ENCODE measurements at places on chromosomes 3 and 15.

GRCh38 chr3:44612678-44613077 lies 12.2 kb upstream of the ZNF197 start:
- no peak for DNase-seq

DNA sequence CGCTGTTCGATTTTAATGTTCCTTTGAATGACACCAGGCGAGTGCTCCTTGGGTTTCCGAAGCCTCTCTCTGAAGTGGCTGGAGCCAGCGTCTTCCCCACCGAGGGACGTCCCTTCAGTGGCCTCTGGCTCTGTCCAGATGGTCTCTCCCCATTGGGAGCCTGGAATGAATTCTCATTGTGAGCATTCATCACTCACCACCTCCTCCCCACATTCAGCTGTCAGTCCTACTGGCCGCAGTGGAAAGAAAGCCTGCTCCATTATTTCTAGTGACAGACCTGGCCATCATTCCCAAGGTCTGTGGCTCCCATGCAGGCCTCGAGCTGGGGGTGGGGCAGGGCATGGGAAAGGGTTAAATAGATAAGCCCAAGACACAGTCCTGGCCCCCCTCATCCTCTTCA lies 35.2 kb downstream of the ZNF710 start:
- no peak for DNase-seq

GRCh38 chr3:101066711-101067129 lies 73.5 kb upstream of the ABI3BP start:
- DNase-seq = no peak

DNA sequence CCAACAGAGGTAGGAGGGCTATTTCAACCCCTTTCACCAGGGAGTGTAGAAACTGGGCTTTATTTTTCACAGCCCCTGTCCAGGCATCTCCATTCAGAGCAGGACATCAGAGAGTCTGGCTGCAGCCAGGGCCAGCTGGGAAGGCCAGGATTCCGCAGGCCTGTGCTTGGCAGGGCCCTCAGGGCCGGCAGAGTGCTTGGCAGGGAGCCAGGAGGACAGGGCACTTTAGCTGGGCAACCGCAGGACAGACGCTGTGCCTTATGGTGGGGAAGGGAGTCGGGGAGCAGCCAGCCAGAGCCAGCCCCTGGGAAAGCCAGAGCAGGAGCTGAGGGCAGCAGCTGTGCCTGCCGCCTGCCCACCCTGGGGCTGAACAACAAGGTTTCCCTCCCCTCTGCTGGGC lies 34.5 kb upstream of the IQCF6 start:
- DNase-seq = no peak

DNA sequence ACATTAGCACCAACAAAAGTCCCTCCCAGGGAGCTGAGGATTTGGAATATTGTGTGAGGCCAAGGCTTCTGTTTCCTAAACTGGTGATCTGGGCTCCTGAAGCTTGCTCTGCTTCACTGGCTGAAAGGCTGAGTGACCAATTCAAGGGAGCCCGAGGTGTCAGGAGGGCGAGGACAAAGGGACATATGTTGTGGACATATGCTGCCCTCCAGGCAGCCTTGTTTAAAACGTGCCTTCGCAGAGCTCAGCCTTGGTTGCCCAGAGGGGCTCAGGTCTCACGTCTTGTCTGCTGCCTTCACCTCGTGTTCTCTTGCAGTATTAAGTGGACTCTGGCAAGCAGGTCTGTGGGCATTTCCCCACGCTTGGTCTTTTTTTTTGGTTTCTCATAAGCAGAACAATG lies 7.0 kb downstream of the SLCO3A1 start:
- no peak for DNase-seq

DNA sequence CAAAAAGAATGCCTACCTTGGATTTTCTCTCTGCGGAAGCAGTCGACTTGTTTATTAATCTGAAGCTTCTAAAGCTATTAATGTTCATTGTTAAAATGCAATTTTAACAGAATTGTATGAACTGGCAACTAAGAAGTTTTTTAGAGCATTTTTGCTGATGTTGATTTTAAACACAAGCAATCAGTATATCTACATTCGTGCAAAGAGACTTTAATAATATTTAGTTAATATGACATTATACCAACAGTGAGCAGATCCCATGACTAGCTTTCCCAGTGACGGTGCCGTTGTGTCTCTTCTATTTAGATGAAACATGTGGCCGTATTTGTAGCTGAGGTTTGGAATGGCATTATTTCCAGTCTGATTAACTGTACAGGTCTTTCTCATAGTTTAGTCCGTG lies 88.0 kb downstream of the PEX5L start:
- no peak for DNase-seq

GRCh38 chr15:80890341-80891005 lies 99.1 kb downstream of the MESD start:
- no peak for DNase-seq

GRCh38 chr15:37824717-37825382 lies 109.6 kb upstream of the TMCO5A start:
- DNase-seq = no peak

DNA sequence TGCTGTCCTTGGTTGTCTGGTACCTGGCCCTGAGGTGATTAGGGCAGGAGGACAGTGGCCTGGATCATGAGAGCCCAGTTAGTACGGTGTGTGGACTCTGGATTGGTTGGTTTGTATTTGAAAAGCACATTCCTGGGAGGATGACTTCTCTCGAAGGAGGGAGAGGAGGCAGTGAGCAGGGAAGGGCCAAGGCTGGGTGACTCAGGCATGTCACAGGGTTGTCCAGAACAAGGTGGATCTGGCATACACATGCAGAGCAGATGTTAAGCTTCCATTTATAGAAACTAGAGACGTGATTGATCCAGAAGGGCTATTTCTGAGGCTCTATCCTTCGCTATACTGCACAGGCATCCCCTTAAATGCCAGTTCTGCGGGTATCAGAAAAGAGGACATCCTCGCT lies 34.4 kb downstream of the FAM240A start:
- no peak for DNase-seq

- DNase-seq = no peak
Observed at GRCh38 chr15:78034495-78035191, 42.9 kb downstream of the TBC1D2B start.

GRCh38 chr3:107822308-107822707 lies 268.5 kb downstream of the CD47 start:
- DNase-seq = no peak

GRCh38 chr15:40357246-40357645 lies 773 bp upstream of the DISP2 start:
- DNase-seq = no peak

GRCh38 chr15:91522605-91523332 lies 330.7 kb upstream of the SLCO3A1 start:
- no peak for DNase-seq

GRCh38 chr3:87553058-87553457 lies 276.7 kb upstream of the POU1F1 start:
- no peak for DNase-seq

DNA sequence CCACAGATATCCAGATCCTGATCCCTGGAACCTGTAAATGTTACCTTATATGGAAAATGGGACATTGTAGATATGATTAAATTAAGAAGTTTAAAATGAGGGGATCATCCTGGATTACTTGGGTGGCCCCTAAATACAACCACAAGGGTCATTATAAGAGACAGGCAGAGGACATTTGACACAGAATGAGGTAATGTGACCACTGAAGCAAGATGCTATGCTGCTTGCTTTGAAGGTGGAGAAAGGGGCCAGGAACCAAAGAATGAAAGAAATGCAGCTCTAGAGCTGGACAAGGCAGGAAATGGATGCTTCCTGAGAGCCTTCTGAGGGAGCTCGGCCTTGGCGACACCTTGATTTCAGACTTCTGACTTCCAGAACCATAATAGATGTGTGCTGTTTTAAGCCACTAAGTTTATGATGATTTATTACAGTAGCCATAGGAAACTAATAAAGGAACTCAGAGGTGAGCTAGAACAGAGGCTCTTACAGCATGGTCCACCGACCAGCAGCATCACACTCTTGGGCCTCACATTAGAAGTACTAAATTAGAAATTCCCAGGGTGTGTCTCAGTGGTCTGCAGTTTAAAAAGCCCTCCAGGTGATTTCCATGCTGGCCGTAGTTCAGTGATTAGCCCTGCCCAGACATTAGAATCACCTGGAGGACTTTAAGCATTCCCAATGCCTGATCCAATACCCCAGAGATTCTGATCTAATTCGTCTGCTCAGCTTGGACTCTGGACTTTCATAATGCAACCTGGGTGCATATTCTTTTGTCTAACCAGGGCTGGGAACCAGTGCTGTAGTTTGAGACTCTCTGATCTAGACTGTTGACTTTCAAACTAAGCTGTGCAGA lies 7.5 kb downstream of the COLQ start:
- DNase-seq = no peak

DNA sequence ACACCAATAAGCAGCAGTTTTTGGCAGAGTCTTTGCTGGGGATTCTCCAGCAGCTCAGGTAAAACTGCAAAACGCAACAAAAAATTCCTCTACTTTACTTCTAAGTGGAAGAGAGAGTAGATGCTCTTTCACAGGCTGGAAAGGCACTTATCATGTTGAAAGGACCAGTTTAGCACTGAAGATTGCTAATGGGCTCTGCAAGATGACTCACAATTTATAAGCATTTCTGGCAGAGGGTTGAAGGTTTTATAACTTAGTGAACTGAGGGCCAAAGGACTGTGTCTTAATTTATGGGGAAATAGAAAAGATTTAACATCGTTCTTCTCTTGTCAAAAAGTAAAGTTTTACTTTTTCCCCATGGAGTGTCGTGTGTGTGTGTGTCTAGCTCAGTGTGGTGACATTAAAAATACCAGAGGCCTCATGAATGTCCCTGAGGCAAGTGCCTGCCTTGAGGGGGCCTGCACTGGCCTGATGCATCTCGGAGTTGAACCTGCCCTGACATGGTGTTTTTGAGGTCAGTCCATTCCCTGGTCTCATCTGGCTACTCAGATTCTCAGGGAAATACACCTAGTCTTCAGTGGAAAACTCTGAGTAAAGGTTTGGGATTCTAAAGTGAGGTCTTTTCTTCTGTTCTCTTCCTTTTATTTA lies 1092.0 kb downstream of the NAALADL2 start:
- no peak for DNase-seq

- DNase-seq = no peak
Observed at GRCh38 chr3:43786102-43786501, 95.4 kb downstream of the ABHD5 start.

DNA sequence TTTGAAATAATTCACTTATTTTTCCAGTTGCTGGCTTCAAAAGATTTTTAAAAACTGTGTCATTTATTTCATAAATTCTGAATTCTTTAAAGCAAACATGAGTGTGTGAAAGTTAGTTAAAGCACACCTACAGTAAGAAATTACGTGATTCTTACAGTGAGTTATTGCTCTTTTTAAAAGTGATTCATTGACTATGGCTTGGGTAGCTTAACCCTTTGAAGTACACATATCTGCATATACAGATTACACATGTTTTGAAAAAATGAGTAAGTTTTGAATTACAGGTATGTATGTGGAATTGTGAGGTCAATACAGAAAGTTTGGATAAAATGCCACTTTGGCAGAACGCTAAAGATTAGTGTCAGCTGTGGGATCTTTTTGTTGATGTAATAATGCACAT lies 64.5 kb upstream of the MBNL1 start:
- no peak for DNase-seq

DNA sequence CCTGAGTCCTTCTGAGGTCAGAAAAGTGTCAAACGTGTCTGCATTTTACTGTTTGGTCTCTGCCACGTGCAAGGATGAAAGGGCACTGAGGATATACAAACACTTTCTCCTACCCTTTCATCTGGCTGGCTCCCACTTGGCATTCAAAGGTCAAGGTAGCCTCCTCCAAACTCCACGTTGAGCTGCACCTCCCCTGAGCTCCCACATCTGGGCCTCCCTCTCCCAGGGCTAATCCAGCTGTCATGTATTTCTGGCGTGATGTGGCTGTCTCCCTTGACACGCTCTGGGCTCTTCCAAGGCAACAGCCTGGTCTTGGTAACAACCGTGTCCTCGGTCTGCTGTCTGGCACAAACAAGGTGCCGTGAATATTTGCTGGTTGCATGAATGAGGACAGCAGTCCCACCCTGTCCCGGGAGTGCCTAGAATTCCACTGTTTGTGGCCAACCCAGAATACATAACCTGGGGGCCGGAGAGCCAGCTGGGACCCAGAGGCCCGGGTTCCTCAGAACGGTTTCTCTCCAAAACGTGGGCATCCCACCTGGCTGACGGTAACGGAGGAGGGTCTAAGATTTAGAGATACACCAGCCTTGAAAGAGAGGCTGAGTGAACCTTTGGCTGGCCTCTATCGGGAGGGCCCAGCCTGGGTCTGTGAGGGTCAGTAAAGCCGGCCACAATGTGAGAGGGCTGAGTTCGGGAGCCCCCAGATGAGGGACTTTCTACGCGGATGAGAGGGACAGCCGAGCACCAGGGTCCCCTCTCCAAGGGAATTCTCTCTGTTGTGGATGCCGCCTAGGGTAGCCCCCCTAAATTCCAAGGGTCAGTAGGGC lies 767 bp downstream of the GLT8D1 start:
- DNase-seq = no peak

GRCh38 chr3:111103807-111104206 lies 32.2 kb downstream of the NECTIN3 start:
- DNase-seq = no peak

DNA sequence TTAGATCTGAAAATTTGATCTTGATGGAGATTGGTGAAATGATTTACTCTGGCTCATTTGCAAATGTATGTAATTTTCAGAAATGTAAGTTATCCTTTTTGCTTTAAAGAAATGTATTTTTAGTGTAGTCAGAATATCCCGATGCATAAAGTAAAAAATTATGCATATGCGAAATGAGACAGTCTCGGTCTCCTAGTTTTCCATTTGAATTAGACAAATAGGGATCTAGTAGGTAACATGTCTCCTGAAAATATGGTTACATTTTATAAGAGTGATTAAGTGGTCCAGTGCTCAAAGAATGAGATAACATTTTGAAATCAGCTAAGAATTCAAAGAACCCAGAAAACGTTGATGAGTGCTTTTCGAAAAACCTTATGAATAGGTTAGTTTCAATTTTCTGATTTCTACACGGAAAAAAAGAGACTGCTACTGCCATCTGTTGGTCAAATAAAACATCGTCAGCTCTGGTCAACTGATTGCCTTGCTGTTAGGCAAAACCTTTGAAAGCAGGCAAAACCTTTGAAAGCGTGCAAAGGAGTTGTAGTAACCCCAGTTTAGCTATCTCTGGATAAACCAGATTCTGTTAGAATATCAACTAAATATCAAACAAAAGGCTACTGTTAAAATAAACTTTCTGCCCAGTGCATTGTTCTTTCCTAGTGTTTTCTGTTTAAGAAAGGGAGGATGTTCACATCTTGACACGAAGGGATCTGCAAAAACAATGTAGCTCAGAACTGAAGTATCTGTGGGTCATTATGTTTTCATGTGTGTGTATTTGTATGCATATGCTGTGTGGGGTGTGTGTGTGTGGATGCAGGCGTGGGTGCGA lies 59.3 kb upstream of the CHMP2B start:
- DNase-seq = no peak

DNA sequence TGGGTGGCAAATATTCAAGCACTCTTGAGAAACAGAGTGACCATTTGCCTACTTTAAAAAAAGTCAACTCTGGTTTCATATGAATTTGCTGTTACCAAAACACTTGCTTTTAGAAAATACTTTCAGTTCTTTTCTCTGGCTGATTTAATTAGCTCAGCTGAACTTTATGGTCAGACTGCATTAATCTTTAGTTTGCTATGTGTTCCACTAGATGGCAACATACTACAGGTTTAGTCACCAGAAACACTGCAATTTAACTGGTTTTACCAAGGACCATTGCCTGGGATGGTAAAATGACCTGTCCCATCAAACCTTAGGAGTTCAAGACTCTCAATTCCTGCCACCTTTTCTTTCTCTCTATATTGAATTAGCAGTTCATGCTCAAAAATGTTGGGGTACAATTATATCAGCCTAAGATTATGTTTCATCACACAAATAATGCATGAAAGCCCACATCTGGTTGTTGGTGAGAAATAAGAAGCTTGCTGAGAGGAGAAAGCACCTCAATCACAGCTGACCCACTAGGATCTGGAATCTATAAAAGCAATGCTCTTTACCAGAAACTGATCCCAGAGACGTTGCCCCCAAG lies 14.2 kb downstream of the EIF4E3 start:
- no peak for DNase-seq

Measured in CMK (cell line).